RKO (cell line): ENCODE measurements at places on chromosomes 12 and 14.

GRCh38 chr12:99495799-99496198 is 151.8 kb upstream of the GARIN6 start:
- DNase-seq = no peak

DNA sequence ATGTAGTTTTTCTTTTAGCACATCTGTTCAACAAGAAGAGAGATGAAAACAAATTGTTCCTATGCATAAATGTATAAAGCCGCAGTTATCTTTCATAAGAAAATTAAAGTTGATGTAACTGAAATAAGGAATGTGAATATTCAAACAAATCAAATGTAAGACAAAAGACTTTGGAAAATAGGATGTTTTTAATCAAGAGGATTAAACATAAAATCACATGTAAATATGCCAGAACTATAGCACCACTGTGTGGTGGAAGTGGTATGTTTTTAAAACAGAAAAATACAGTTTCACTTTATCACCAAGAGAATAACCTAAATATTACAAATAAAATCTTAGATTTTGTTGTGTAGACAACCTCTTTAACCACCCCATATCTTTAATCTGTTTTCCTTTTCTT is 40.4 kb downstream of the CAPS2 start:
- DNase-seq = peak; percentile 57

- no peak for DNase-seq
These were observed 26.9 kb downstream of the GLIPR1L1 start for GRCh38 chr12:75361408-75361807.

DNA sequence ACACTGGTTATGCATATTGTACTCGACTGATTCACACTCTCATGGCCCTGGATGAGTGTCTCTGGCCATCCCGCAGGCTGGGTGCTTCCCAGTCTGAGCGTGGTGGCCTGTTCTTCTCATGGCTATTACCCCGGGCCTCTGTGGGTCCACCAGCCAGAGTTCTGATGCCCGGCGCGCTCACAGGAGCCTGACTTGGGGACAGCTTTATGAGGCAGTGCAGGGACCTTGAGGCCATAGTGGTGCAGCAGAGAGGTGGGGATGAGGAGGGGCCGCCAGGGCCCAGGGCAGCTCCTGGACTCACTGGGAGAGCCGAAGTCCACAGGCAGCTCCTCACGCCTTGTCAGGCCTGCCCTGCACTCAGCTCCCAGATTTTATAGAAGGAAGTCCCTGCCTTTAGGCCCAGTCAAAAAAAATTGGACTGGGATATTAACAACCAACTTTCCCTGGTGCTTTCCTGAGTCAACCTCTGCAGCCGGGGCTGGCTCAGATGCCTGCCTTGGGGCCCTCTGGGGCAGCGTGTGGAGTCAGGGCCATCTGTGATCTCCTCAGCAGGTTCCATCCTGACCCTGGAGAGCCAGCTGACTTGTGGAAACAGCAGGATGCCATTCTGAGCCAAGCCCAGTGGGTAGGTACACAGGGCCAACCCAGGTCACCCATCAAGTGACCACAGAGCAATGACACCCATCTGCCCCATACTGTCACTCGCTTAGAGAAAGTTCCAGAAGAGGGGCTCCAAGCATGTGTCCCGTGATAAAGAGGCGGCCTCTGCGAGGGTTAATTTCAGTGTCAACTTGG is 89.4 kb upstream of the DIO3 start:
- no peak for DNase-seq

DNA sequence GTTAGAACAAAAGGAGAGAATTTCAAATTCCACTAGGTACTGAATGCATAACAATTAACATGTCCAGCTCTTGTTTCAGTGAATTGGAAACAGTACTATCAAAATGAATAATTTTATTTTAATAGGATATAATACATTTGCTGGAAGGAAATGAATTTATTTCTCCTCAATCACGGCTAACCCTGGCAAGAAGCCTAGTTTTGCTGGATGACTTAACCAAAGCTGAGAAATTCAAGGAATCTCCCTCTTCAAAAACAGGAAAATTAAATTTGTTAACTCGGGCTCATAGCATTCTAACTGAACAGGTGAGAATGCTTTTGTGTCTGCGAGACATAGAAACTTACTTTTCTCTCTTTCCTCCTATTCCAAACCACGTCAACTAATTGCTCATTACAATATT is 163.5 kb upstream of the NEDD1 start:
- DNase-seq = no peak

GRCh38 chr12:100904270-100904669 is 109.7 kb downstream of the ANO4 start:
- peak; percentile 36 for DNase-seq

DNA sequence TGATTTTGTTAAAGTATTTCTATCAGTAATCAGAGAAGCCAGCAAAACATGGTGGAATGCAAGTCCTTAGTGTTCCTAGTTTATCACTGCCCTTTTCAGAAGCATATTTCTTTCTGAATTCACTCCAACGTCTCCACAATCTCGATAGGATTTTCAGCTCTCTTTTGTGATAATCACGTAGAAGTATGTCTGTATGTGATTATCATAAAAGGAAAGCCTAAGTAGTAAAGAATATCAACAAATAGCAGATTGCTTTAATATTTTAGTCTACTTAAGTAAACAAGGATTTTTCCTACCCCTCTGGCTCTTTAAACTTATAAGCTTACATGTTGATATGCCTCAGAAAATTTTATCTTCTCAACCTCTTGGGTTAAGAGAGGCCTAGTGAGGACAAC is 147.4 kb upstream of the NUDT4 start:
- DNase-seq = no peak

GRCh38 chr14:68135028-68135427 is 315.4 kb downstream of the RAD51B start:
- DNase-seq = no peak

- DNase-seq = no peak
These were observed 175.9 kb downstream of the TRHDE start for GRCh38 chr12:72448089-72448488.

- no peak for DNase-seq
These were observed 38.0 kb downstream of the CHST11 start for GRCh38 chr12:104494793-104495158.

GRCh38 chr14:76984787-76985375 is 43.6 kb downstream of the IRF2BPL start:
- no peak for DNase-seq

DNA sequence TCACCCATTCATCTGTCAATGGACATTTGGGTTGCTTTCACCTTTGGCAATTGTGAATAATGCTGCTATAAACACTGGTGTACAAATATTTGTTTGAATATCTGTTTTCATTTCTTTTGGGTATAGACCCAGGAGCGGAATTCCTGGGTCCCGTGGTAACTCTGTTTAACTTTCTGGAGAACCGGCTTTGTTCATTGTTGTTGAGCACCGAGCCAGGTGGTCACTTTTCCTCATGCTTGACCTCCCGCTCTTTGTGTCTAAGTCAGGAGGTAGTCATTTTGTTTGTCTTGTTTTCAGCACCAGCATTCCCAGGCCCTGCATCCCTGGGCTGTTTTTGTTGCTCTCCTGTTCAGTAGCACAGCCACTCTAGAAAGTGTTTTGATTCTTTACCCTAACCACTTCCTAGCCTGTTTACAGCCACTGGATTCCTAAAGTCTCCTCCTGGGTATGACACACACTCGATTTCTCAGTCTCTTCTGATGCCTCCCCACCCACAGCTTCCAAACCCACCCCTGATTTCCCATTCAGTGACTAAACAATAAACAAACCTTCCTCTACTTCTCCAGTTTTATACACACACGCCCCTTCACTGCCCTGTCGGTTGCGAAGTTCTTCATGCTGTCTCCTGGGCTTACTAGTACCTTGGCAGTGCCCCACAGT is 37.9 kb downstream of the B4GALNT3 start:
- no peak for DNase-seq

DNA sequence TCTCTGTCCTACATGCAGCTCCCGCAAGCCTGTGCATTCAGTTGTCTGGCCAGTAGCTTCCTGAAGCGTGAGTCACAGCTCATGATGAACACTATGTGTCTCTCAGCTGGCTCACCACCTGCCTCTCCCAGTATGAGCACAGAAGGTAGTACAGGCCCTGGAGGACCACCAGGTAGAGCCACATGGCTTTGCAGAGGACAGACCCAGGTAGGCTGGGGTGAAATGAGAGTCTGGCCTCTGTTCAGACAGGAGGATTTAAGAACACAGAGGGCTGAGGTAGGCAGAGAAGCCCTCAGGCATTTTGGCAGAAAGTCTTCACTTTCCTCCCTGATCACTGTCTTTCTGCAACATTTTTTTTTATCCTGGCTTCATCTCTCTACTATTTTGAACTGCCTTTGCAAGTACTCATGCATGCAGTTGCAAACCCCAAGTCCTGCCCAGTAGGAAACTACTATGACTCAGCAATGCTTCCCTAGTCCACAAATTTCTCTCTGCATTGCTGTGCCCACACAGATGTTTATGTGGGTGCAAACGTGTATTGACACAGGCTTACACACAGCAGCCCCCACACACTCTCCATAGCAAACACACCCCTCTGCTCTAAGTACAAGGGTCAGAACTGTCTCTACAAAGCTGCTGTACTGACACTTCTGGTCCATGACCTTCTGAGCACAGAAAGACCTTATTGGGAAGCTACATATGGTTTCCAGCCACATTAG is 7.2 kb upstream of the SDR9C7 start:
- DNase-seq = peak; percentile 3

DNA sequence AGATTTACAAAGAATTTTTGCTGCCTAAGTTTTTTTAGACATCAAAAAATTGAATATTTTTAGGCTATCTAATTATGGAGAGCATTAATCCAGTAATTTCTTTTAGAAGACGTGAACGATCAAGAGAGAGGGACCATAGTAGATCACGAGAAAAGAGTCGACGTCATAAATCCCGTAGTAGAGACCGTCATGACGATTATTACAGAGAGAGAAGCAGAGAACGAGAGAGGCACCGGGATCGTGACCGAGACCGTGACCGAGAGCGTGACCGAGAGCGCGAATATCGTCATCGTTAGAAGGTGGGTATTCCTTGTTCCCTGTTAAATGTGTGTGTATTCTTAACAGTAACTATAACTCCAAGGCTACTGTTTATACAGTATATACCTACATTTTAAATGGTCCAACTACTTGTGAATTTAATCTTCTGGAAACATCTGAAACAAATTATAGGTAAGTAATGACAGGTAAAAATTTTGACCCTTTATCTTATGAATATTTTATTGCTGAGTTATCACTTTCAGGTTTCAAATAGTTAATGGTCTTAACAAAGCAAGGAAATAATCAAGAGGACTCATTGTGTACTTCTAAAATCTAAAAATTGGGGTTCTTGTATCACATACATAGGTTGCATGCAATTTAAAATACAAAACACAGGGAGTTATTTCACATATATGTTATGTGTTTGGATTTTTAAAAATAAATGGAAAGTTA is 23.1 kb downstream of the CPSF6 start:
- no peak for DNase-seq

DNA sequence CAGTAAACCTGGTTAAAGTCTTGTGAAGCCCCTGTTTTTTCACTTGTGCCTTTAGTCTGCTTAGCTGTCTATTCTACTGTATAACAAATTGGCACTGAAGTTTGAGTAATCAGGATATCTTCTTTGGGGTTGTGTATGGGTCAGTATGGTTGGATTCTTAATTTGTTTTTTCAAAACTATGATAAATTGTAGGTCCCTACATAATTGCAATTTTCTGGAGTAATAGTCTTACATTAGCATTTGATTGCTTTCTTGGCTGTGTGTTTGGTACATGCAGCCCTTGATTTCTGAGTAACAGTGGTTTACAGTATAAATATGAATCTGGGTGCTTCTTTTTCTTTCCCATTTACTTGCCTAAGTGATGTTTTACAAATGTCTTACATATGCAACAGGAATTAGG is 186.6 kb downstream of the TMTC2 start:
- no peak for DNase-seq

- DNase-seq = no peak
These were observed 26.3 kb downstream of the MLXIP start for GRCh38 chr12:122104844-122105243.

GRCh38 chr14:51613416-51613815 is 38.3 kb upstream of the FRMD6 start:
- no peak for DNase-seq

DNA sequence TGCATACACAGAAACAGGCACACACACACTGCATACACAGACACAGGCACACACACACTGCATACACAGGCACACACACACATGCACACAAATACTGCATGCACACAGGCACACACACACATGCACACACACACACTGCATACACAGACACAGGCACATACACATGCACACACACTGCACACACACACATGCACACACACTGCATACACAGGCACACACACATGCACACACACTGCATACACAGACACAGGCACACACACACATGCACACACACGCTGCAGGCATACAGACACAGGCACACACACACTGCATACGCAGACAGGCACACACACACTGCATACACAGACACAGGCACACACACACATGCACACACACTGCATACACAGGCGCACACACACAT is 32.7 kb upstream of the BTBD6 start:
- DNase-seq = no peak

GRCh38 chr12:30568453-30568852 is 127.2 kb downstream of the IPO8 start:
- DNase-seq = no peak

DNA sequence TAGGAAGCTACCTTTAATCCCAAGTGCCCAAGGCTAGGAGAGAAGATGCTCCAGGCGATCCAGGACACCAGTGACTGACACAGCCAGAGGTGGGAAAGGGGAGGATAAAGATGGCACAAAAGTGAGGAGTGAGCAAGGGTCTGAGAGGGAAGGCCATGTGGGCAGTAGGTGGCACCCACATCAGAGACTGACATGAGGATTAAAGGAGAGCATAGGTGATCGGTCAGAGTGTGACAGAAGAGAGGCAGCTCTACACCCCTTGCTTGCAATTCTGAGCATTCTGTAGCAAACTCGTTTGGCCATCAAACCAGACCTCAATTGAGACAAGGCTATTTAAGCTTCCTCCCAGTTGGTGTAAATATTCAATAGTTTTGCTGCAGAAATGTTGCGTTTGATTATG is 724 bp upstream of the CD27 start:
- DNase-seq = no peak

DNA sequence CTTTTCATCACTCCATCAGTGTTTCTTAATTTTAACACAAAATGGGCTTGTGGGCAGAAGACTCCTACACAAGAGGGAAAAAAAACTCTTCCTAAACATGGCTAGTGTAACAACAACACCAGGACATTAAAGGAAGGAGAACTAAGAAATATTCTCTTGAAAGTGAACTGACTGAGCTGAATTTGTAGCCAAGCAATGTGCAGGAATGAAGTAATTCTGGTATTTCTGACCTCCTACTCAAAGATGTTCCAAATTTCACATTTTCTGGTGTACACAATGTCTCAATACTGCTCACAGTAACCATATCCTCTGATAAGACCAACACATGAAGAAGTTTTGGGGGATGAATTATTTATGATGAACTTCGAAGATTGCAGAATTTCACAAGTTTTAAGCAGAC is 357.3 kb downstream of the DUSP6 start:
- no peak for DNase-seq
